Activated CD8-positive, alpha-beta memory T cell treated with anti-CD3 and anti-CD28 coated beads for 48 hours (primary cell): ENCODE measurements at places on chromosomes 7 and 10.

DNA sequence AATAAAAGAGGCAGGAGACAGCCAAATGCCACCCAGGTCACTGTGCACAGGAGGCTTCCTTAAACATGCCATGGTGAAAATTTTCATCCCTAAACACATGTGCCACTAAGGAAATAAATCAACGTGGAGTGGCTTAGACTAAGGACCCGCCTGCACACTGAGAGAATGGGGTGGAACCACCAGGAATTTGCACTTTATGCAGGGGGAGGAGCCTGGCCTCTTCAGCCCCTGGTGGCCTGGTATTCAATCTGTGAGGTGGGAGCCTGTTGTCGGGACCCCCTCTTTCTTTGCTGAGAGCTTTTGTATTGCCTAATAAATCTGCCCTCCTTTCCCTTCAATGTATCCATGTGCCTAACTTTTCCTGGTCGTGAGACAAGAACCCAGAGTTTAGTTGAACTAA is 204.6 kb upstream of the NRP1 start:
- no peak for DNase-seq

- no peak for DNase-seq
Measured at GRCh38 chr7:47709051-47709450, 127.1 kb upstream of the TNS3 start.

DNA sequence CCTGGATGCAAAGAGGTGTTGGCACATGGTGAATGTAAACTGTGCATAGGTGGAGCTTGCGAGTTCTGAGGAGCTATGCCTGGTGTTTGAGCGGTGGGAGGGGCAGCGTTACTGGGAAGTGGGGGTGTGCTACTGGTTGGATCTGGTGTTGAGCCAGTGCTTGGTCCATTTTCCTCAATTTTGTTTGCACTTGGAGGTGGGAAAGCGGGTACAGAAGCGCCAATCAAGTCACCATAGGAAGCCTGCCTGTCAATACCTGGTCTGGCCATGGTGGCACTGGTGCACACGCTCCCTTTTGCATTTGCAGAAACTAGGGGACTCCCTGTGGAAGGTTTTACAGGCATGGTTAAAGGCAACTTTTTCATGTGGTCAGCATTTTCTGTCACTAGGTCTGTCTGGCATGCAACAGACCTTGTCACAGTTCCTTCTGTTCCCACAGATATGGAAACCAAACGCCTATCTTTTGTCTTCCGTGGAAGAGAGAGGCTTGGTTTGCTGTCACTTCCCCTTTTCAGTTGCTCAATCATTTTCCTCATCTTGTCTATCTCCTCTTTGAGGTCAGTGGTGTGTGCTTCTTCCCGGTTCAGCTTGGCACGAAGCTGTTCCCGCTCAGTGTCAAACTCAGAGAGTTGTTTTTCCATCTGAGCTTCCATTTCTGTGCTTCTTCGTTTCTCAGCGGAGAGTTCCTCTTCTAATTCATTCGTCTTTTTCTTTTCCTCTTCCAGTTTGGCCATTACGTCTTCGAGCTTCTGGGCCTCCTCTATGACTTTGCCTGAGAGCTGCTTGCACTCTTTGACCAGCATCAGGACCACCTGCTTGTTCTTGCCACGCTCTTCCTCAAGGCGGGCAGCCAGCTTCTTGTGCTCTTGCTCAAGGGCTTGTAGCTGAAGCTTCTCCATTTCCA is 81.1 kb downstream of the CTTNBP2 start:
- DNase-seq, result no peak

DNA sequence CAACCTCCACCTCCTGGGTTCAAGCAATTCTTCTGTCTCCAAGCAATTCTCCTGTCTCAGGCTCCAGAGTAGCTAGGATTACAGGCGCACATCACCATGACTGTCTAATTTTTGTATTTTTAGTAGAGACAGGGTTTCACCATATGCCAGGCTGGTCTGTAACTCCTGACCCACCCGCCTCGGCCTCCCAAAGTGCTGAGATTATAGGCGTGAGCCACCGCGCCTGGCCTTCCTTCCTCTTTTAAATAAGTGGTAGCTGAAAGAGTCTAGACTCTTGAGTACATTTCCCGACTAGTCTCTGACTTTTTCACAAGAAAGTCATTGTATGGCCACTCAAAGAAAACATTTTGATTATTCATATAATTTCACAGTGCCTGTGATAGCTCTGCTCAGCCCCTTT is 636.2 kb upstream of the ANKRD30A start:
- DNase-seq, result no peak

DNA sequence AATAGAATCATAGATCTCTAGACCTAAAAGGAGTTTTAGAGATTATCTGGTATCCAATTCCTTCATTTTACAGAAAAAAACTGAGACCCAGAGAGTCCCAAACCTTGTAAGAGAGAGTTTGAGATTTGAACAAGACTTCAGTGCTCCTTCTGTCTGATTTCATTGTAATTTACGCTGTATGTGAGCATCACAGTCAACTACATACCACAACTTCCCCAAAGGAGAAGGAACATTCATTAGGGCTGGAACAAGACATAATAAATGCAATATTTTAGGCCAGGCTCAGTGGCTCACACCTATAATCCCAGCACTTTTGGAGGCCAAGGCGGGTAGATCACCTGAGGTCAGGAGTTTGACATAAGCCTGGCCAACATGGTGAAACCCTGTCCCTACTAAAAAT is 17.3 kb upstream of the PRKAR2B start:
- DNase-seq, result no peak

GRCh38 chr10:23630885-23631284 is 192.0 kb downstream of the OTUD1 start:
- no peak for DNase-seq

- DNase-seq, result no peak
Measured at GRCh38 chr7:152702-153391, 39.5 kb upstream of the FAM20C start.

DNA sequence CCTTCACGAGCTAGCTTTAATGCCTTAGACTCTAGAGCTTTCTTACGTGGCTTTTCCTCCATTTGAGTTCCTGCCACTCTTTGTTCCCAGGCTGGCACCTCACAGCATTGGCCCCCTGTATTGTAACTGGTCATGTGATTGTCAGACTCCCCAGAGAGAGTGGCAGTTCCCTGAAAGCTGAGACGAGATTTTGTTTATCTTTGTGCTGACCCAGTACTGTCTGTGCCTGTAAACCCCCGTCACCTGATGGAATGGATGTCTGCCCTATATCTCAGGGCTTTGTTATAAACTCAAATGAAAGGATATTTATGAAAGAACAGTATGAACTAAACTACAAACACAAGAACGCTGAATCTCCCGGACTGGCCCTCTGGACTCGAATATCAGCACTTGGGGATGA is 13.0 kb downstream of the NOBOX start:
- no peak for DNase-seq

DNA sequence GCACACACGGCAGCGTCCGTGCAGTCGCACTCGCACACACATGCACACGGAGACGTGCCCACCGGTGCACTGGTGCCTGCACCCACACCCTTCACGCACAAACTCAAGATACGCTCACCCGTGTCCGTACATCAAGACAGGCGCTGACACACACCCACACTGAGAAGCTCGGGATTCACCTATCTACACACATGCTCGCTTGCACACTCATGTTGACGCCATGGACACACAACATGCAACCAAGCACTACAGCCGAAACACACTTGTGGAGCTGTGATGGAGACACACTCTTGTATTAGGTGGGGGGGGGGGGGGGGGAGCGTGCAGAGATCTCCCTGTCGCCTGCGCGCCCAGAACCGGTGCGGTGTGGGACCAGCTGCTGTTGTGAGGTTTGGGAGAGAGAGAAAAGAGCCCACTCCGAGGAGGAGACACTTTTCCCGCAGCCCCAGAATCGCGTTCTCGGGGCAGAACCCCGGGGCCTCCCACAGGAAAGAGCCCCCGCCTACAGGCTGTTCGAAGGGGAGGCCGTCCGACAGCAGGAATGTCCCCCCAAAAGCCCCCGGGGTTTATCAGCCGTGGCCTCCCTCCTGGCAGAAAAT is 605 bp upstream of the NFKB2 start:
- no peak for DNase-seq

DNA sequence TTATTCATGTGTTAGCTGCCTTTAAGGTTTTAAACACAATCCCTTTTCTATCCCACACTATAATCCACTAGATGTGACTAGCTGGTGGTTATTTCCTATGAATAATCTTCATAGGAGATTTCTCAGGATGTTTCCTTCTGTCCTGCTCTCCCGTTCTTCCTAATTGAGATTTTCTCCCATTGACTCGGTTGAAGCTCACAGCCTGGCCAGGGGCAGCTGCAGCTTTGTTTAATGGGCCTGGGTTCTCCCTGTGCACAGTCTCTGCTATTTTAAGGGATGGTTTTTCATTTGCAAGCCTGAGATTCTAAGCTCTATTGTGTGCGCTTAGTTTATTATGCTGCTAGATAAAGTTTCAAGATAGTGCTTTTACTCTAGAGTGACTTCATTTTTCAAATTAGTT is 283.4 kb upstream of the AOAH start:
- DNase-seq, result no peak

GRCh38 chr7:98729121-98729520 is 112.0 kb downstream of the NPTX2 start:
- no peak for DNase-seq

DNA sequence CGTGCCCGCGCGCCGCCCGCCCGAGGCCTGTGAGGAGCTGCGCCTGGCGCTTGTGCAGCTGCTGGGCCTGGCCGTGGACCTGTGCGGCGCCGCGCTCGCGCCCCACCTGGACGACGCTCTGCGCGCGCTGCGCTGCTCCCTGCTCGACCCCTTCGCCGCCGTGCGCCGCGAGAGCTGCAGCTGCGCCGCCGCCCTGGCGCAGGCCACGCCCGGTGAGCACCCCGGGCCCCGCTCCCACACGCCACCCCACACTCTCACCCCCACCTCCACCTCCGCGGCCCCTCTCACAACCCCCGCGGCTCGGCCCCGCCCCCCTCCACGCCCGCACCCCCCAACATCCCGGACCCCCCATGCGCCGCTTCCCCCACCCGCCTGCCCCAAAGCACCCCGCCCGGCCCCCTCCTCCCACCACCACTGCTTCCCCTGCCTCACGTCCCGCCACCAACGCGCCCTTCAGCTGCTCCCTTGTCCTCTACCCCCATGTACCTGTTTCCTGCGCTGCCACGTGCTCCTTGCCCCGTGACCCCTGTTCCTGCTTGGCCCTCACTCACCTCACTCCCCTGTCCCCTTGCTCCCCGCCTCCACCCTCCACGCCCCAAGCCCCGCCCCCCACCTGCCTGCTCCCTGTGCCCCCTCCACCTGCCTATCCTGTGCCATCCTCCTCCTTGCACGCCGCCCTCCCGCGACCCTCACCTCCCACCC is at the start of gene PRKAR1B:
TSS of gene PRKAR1B (minus strand) at position 178 of the 702 bp plus-strand sequence. CDS start 15,776 bp downstream, outside the sequence.
- DNase-seq, result peak; percentile 12

- DNase-seq, result peak; percentile 49
Measured at GRCh38 chr10:22927661-22928403, at the start of gene ARMC3. TSS of gene ARMC3 (plus strand) at chr10:22928053. CDS start at chr10:22931997, 3,944 bp downstream.

GRCh38 chr7:105345725-105346124 is 43.0 kb downstream of the SRPK2 start:
- no peak for DNase-seq

DNA sequence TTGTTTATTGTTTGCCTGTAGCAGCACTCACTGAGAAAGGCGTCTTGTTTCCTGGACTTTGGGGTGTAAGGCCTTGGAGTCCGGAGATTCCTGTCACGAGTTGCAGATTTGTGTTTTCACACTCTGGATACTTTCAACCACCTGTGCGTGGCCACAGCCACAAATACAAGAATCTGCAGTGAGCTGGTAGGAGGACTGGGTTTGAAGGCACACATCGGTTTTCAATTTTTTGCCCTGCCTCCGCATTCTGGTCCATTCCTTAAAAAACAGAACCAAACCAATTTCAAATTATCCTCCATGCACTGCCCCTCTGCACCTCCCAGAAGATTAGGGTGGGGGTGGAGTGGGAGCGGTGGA is 619 bp downstream of the EXOC4 start:
- DNase-seq, result no peak

DNA sequence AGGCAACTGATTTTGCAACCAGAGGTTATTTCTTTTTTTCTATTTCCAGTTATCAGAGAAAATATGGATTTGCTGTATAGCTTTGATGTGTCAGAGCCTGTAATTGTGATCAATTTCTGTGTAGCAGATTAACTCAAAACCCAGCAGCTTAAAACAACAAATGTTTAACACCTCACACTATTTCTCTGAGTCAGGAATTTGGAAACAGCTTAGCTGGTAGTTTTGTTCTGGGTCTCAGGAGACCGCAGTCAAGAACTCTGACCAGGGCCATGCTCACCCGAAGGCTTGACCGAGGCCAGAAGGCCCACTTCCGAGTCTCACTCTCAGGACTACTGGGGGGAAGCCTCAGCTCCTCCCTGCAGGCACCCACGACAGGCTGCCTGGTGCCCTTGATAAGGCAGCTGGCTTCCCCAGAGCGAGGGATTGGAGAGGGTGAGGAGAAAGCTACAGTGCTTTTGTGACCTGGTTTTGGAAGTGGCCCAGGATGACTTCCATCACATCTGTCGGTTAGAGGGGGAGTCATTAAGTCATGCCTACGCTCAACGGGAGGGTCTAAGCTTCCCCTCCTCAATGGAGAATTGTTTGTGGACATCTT is 105.7 kb upstream of the SHH start:
- DNase-seq, result no peak

DNA sequence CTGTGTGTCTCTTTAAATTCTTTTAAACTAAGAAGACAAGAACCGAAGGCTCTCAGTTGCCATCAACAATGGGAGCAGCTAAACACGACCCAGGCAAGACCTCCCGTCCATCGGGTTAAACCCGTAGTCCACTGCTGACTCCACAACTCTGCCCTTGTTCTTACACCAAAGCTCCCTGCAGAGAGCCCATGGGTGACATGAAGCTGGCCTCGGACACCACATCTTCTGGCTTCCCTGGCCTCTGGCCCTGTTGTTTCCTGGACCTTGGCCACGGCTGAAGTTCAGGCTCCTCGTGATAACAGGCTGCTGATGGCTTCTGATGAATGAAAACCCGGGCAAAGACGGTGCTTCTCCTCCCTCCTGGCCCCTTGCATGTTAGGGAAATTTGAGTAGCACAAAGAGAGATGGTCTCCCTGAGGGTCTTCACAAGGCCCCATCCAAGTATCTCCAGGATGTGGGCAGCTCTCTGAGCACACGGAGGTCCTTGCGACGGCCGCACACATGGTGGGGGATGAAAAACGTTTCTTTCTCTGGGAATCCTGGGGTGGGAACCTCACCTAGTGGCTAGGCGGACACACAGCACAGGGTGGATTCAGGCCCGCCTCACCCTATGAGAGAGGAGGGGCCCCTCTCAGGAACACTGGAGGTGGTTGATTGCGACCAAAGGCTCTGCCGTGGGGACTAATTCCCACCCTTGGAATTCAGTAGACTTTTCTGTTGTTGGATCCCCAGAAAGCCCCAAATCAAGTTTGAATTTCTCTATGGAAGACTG is 271.1 kb downstream of the ADARB2 start:
- DNase-seq, result no peak

DNA sequence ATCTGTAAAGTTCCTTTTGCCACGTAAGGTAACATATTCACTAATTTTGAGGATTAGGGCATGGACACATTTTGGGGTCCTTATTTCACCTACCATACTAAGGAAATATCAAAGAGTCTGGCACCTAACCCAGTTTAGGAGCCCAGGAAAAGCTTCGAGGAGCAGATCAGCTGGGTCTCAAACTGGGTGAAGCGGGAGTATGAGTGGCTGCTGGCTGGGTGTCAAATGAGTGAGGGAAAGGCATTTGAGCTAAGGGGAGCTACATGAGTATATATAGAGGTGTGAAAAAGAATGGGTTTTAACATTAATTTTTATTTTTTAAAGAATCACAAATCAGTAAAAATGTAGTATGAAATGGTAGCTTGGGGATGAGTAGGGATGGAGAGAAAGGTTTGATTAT is 71.3 kb downstream of the MCU start:
- no peak for DNase-seq
